ENCODE measurements at places on chromosomes 5 and 9.

- peaks cover 6% of the 10 kb centered on the region for H3K27me3 ChIP-seq
- no peak for DNase-seq
- H3K27ac ChIP-seq = no peak overlapping the region
- H3K4me1 ChIP-seq = no peaks in the 10 kb centered on the region
- H3K4me3 ChIP-seq = no peak overlapping the region
Measured at GRCh38 chr9:77133011-77133410, 44.3 kb upstream of the VPS13A start.

DNA sequence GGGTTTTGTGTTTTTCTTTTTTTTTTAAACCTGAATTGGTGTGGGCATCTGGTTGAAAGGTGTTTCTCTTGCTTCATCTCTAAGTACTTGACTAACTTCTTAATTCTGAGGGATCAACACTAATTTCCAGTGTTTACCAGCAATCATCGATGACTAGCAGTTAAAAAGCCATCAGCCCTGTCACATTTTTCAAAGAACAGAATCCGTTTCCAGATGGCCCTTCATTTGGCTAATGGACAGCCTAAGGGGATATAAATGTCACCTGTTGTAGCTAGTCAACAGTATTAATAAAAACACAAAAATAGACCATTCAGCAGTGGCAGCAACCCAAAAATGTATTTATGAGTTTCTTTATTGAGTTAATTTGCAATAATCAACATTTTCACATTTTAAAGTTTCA, 1076.5 kb downstream of the MAT2B start:
- no peaks in the 10 kb centered on the region for H3K36me3 ChIP-seq
- no peak overlapping the region for H3K27ac ChIP-seq
- H3K4me1 ChIP-seq = no peaks in the 10 kb centered on the region
- no peaks in the 10 kb centered on the region for H3K27me3 ChIP-seq
- DNase-seq = no peak

- no peak overlapping the region for H3K27ac ChIP-seq
- H3K4me3 ChIP-seq = no peak overlapping the region
- H3K27me3 ChIP-seq = no peaks in the 10 kb centered on the region
- no peaks in the 10 kb centered on the region for H3K4me1 ChIP-seq
Measured at GRCh38 chr9:138122201-138122600, 244.6 kb downstream of the CACNA1B start.

- no peaks in the 10 kb centered on the region for H3K36me3 ChIP-seq
- no peak overlapping the region for H3K4me3 ChIP-seq
- H3K27me3 ChIP-seq = no peaks in the 10 kb centered on the region
- DNase-seq = no peak
- no peak overlapping the region for H3K27ac ChIP-seq
Measured at GRCh38 chr9:87123830-87124229, 176.5 kb upstream of the GAS1 start.

DNA sequence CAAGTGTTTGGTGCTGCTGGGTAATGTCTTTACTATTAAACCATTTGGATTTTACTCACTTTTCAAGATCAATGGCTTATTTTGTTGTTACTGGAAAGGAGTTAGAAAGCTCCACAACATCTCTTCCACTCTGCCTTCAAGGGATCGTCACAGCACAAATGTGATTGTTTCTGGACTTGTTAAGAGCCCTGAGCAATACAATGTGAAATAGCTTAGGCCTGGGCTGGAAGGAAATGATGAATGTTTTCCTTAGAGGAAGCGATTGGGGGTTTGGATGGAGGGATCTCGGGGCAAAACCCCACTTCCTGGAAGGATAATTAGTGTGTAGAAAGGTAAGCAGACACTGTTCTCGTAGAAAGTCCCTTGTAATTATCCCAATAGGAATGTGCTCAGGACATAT, 59.3 kb upstream of the MYO10 start:
- no peak overlapping the region for H3K27ac ChIP-seq
- DNase-seq = no peak
- H3K27me3 ChIP-seq = no peaks in the 10 kb centered on the region
- no peak overlapping the region for H3K4me3 ChIP-seq
- peaks cover 21% of the 10 kb centered on the region for H3K4me1 ChIP-seq
- H3K36me3 ChIP-seq = no peaks in the 10 kb centered on the region

DNA sequence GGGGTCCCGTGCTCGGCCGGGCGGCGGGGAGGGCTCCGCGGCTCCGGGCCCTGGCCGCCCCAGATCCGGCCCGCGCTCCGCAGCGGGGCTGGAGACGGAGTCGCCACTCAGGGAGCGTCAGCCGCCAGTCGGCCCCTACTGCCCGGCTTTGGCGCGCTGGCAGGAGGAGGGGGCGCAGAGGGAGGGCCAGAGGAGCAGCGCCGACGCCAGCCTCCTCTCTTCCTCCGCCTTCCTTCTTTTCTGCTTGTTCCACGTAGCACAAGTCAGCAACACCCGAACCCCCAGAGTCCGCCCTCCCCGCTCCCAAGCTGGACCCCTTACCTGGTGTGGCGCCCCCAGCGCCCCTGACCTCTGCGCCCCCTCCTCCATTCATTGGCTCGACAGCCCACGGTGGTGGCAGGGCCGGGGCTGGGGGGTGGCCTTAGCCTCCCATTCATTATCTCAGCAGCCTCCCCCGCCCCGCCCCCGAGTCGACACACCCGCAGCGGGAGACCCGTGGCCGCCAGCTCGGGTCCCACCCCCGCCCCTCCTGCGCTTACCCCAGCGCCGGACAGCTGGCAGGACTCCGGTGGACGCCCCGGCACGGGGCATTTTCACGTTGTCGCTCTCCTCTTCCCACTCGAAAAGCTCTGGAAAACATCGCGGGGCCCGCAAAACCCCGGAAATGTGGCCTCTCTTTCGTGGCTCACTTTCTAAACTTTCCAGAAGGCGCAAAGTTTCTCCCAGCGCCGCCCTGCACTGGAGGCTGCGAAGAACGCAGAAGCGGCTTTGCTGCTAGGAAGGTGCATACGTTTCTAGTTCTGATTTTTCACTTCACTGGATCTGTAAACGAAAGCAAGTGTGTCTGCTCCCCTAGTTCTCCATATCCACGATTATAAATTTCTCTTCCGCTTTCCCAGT, at the start of gene LPAR1:
Gene LPAR1 (minus strand): TSS at position 140 of the 900 bp plus-strand sequence. CDS start 66,353 bp downstream, outside the sequence.
- H3K4me3 ChIP-seq = peak within 1 kb of the TSS; percentile 71
- DNase-seq = peak; percentile 58
- peaks cover 26% of the 10 kb centered on the region for H3K4me1 ChIP-seq
- H3K36me3 ChIP-seq = no peaks in the 10 kb centered on the region
- peaks cover 15% of the 10 kb centered on the region for H3K27me3 ChIP-seq

DNA sequence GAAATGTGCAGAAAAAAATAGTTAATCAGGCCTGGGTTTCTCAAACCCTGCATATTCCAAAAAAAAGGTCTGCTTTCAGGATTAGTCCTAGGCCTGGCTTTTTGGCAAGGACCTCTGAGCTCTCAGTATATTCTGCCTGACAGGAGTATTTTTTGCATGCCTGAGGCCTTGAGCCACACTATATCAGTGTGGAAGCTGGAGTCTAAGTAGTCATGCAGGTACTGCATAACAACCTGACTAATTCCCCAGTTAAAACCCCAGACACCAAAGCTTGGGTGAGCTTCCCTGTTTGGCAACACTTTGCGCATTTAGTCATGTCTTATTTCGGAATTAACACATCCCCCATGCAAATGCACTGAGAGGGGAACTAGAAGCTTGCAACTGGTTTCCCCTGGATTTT, 359.5 kb downstream of the CETN3 start:
- no peaks in the 10 kb centered on the region for H3K36me3 ChIP-seq
- no peaks in the 10 kb centered on the region for H3K4me1 ChIP-seq
- H3K27ac ChIP-seq = no peak overlapping the region
- no peak for DNase-seq
- no peak overlapping the region for H3K4me3 ChIP-seq

DNA sequence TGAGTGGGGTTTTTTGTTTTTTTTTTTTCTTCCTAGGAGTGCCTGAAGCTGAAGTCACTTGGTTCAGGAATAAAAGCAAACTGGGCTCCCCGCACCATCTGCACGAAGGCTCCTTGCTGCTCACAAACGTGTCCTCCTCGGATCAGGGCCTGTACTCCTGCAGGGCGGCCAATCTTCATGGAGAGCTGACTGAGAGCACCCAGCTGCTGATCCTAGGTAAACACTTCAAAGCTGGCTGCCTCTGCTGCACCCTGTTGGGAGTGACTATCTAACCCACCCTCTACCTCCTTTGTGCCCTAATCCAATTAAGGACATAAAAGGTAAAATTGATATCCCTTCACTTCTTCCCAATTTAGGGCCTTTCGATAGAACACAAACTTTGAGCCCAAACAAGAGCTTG, 206.8 kb downstream of the SAXO1 start:
- H3K36me3 ChIP-seq = no peaks in the 10 kb centered on the region
- H3K4me1 ChIP-seq = no peaks in the 10 kb centered on the region
- H3K27ac ChIP-seq = no peak overlapping the region
- no peak for DNase-seq
- H3K27me3 ChIP-seq = no peaks in the 10 kb centered on the region

DNA sequence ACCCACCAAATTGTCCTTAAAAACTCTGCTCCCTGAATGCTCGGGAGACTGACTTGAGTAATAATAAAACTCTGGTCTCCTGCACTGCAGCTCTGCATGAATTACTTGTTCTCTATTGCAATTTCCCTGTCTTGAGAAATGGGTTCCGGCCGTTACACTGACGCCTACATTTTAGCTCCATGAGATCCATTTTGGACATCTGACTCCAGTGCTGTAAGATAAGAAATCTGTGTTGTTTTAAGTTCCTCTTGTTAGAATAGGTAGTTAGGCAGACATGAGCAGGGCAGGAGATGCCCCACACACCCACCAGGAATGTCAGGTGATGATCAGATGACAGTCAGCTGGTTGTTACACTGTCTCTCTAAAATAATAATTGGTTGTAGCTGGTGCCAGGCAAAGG, 125.8 kb upstream of the SHB start:
- H3K27ac ChIP-seq = no peak overlapping the region
- H3K36me3 ChIP-seq = no peaks in the 10 kb centered on the region
- H3K4me1 ChIP-seq = peaks cover 8% of the 10 kb centered on the region

DNA sequence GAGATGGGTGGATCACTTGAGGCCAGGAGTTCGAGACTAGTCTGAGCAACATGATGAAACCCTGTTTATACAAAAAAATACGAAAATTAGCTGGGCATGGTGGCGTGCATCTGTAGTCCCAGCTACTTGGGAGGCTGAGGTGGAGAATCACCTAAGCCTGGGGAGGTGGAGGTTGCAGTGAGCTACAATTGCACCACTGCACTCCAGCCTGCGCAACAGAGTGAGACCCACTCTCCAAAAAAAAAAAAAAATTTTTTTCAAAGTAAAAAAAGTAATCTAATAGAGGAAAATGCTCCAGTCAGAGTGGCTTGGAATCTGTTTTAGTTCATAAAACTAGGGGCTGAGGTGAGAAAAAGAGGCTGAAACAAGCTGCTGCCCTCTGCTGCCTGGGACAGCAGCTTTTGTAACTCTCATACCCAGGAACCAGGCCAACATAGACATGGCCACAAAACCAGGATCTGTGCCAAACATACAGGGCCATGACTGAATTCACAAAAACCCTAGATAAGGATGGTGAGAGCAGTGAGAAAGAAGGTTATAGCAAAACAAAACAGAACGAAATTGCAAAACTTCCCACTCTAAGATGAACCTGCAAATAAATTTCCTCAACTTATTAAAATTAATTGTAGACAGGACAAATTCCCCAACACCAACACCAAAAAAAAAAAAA, 13.1 kb upstream of the DCAF12 start:
- H3K27ac ChIP-seq = no peak overlapping the region
- no peaks in the 10 kb centered on the region for H3K27me3 ChIP-seq
- no peak overlapping the region for H3K4me3 ChIP-seq
- no peaks in the 10 kb centered on the region for H3K4me1 ChIP-seq
- H3K36me3 ChIP-seq = no peaks in the 10 kb centered on the region
- DNase-seq = peak; percentile 85

DNA sequence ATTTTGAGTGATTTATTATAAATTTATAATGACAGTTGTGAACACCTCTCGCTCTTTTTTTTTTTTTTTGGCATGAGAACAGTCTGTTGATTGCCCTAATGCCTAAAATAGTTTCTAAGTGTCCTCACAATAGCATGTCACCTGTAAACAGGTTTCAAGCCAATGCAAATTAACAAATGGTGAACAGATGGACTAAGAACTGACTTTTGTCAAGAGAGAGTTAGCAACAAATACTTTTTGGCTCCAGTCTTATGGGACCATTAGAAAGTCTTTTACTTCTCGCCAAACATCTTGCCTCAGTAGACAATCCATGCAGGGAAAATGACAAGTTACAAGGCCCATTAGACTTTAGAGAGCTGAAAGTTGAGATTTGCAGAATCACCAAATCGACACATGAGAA, 67.8 kb downstream of the MED27 start:
- DNase-seq = no peak
- H3K27ac ChIP-seq = no peak overlapping the region
- H3K27me3 ChIP-seq = no peaks in the 10 kb centered on the region
- no peak overlapping the region for H3K4me3 ChIP-seq
- H3K4me1 ChIP-seq = peaks cover 7% of the 10 kb centered on the region
- H3K36me3 ChIP-seq = no peaks in the 10 kb centered on the region

GRCh38 chr9:90385146-90385545, 257.5 kb downstream of the DIRAS2 start:
- H3K27me3 ChIP-seq = no peaks in the 10 kb centered on the region
- no peaks in the 10 kb centered on the region for H3K4me1 ChIP-seq
- H3K4me3 ChIP-seq = no peak overlapping the region
- no peak overlapping the region for H3K27ac ChIP-seq

DNA sequence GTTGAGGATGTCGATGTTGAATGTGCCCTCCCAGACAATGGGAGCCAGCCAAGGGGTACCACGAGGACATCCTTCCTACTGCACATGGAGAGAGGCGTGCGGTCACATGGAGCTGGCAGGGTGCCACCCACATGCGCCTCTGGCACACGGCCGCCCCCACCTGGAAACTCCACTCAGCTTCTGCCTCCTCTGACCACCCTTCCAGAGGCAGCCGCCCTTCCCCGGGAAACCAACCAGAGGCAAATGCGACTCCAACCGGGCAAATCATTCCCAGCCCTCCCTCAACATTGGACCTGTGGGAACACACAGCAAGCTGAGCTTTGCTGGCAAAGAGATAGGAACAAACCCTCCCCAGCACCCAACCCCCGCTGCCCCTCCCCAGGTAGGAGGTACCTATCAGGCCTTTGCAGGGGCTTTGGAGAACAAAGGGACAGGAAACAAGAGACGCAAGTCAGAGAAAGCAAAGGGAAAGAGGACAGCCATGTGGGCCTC, 17.5 kb downstream of the ABO start:
- no peak overlapping the region for H3K4me3 ChIP-seq
- no peaks in the 10 kb centered on the region for H3K27me3 ChIP-seq
- no peak overlapping the region for H3K27ac ChIP-seq
- H3K4me1 ChIP-seq = peaks cover 35% of the 10 kb centered on the region
- H3K36me3 ChIP-seq = no peaks in the 10 kb centered on the region
- peak; percentile 50 for DNase-seq

DNA sequence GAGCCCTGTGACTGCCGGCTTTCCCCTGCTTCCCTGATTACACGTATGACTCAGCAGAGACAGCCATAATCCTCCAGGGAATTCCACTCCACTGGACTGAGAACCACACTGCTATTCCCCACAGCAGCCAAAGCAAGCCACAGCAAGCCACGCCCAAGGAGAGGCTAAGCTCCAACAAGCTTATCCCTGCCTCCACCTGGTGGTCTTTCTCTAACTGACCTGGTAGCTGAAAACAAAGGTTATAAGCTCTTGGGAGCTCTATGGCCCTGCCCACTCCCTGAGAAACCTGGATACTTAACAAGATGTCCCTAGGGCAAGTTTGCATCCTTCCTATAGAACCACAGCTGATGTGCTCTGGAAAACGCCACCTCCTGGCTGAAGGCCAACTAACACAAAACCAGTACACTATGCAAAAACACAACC, 613.7 kb upstream of the CDH18 start:
- DNase-seq = no peak
- H3K4me3 ChIP-seq = no peak overlapping the region
- H3K36me3 ChIP-seq = no peaks in the 10 kb centered on the region
- H3K4me1 ChIP-seq = no peaks in the 10 kb centered on the region
- no peaks in the 10 kb centered on the region for H3K27me3 ChIP-seq

- H3K4me3 ChIP-seq = no peak overlapping the region
- no peaks in the 10 kb centered on the region for H3K36me3 ChIP-seq
- H3K27me3 ChIP-seq = peaks cover 3% of the 10 kb centered on the region
- no peaks in the 10 kb centered on the region for H3K4me1 ChIP-seq
- H3K27ac ChIP-seq = no peak overlapping the region
Measured at GRCh38 chr9:13427587-13427986, 148.1 kb upstream of the MPDZ start.

All from common myeloid progenitor, CD34-positive (primary cell).